ENCODE measurements at places on chromosomes 4 and X. TPM values are rescaled to one million over a fixed set of nuclear protein-coding genes. Genes with fewer than 3 reads are reported as not detected.

KLF8 gene
- 14.0 TPM for total RNA-seq

UGT2B15 gene
- not detected for total RNA-seq

GRCh38 chr4:7422151-7422897 lies 12.4 kb downstream of the PSAPL1 start:
- H3K4me3 ChIP-seq, result no peak overlapping the region
- no peaks in the 10 kb centered on the region for H3K27me3 ChIP-seq
- no peaks in the 10 kb centered on the region for H3K4me1 ChIP-seq
- no peaks in the 10 kb centered on the region for H3K36me3 ChIP-seq
- H3K27ac ChIP-seq, result no peak overlapping the region

- no peak overlapping the region for H3K4me3 ChIP-seq
- H3K36me3 ChIP-seq, result no peaks in the 10 kb centered on the region
- peak overlapping the region; percentile 3 for H3K27ac ChIP-seq
Observed at GRCh38 chr4:154004507-154005170, 215.8 kb upstream of the SFRP2 start.

GRCh38 chrX:53055244-53055849 lies 6.8 kb downstream of the GPR173 start:
- H3K27me3 ChIP-seq, result no peaks in the 10 kb centered on the region
- no peaks in the 10 kb centered on the region for H3K4me1 ChIP-seq
- no peak for DNase-seq
- no peak overlapping the region for H3K27ac ChIP-seq

- H3K36me3 ChIP-seq, result no peaks in the 10 kb centered on the region
- H3K27ac ChIP-seq, result no peak overlapping the region
- no peak for DNase-seq
Observed at GRCh38 chrX:85109235-85109634, 105.6 kb downstream of the APOOL start.

Measured in MCF 10A (cell line).